Peyer's patch (tissue), 4 donors: ENCODE measurements at places on chromosomes 5 and 9.

DNA sequence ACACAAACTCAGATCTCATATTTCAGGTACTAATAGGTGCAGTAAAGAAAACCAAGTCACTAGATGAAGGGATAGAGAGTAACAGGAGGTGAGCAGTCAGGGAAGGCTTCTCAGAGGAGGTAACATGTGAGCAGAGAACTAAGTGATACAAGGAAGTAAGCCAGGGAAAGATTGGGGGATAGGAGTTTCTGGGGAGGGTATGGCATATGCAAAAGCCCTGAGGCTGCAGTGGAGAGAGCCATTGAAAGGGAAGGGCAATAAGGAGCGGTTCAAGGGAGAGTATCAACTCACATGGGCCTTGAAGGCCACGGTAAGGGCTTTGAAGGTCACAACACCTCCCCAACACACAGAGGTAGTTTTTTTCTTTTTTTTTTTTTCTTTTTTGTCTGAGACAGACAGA lies 6.9 kb downstream of the OLFML2A start:
- no peak for DNase-seq

DNA sequence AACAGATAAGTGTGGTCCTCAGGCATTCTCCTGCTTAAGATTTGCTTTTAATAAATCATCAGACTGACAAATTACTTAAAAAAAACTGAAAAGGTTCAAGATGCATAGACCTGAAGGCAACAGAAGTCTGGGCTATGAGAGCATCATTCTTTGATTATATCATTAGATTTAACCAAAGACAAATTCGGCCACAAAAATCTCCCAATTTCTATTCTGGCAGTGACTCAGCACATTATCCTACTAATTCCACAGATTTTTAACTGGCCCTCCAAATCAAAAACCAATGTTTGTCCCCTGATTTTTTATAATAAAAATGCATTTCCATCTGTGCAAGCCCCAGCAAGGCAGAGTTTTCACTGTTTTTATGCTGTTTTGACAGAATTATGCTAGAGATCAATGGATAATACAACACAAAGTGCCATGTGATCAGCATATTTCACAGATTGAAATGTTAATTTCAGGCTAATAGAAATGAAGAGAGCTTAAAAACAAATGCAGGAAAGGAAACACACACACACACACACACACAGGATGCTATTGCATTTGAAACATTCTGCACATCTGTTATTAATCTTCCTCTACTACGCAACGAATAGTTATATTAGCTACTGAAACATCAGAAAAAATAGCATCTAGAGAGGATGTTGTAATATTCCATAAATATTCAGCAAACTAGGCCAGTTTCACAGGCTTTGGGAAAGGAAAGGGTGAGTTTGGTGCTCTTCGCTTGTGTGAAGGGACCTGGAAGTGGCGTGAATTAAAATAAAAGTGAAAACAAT lies 177.6 kb upstream of the ST8SIA4 start:
- no peak for DNase-seq

DNA sequence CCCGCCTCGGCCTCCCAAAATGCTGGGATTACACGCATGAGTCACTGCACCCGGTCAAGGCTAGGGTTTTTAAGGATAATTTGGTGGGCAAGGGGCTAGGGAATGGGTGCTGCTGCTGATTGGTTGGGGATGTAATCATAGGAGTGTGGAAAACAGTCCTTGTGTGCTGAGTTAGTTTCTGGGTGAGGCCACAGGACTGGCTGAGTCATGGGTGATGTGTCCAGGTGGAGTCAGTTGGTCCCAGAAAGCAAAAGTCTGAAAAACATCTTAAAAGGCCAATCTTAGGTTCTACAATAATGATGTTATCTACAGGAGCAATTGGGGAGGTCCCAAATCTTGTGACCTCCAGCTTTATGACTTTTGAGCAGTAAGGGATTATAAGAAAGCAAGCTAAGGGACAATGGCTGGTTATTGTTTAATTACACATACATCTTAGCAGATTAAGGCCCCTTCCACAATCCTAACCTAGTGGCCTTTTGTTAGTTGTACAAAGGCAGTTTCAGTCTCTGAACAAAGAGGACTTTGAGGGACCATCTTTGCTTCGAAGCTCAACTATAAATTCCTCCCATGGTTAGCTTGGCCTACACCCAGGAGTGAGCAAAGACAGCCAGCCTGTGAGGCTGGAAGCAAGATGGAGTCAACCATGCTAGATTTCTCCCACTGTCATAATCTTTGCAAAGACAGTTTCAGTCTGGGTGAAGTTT lies 5.5 kb upstream of the AOPEP start:
- no peak for DNase-seq

DNA sequence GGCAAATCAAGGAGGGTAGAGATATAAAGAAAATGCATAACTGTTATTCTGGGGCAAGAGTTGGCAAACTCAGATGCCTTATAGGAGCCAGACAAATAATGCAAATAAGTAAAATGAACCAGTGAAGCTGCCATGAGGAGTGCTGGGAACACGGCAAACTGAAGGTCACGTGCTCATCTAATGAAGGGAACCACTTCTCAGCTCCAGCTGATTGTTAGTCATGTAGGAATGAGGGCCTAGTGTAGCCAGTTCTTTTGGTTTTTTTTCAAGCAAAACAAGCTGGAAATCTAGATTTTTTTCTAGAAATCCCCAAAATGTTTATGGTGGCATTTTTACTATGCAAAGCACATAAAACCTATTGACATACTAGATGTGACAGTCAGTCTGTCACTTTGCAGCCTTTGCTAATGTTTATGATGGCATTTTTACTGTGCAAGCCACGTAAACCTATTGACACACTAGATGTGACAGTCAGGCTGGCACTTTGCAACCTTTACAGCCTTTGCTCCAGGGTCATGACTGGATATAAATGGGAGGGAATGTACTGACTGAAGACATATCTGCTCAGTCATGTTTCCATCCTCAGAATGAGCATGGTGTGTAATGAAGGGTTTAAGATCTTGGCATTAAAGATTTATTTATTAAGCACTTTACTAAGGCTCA lies 39.4 kb downstream of the RUSC2 start:
- DNase-seq = no peak

GRCh38 chr5:33641744-33642505 lies 201.2 kb downstream of the TARS1 start:
- DNase-seq = no peak

DNA sequence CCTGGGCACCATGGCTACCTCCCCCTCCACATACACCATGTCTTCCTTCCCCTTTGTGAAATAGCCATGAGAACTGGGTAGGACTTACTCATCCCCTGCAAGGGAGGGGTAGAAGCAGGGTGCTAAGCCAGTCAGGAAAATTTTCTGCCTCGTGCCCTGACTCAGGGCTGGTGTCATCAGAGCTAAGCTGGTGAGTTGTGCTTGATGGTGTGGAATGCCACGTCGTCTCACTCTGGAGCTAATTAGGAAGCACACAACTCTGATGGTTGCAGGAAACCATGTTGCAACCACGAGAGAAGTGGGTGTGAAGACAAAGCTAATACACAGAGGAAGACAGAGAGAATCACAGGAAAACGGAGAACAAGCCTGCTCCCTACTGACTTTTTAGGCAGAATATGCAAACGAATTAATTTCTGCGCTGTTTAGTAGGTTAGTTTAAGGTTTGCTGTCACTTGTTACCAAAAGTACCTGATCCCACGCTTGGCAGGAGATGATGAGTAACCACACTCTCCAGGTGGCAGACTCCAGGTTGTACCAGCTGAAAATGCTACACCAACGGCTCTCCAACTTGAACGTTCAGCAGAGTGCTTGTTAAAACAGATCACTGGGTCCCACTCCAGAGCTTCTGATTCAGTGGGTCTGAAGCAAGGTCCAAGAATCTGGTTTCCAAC lies 54.5 kb downstream of the STK10 start:
- DNase-seq = peak; percentile 61

GRCh38 chr9:100555471-100555870 lies 22.4 kb upstream of the CAVIN4 start:
- no peak for DNase-seq

GRCh38 chr5:16909464-16909863 lies 26.6 kb downstream of the MYO10 start:
- no peak for DNase-seq

GRCh38 chr9:91836515-91836914 lies 113.5 kb downstream of the ROR2 start:
- DNase-seq = no peak

- DNase-seq = no peak
Measured at GRCh38 chr9:14030375-14031059, 283.4 kb downstream of the NFIB start.

- DNase-seq = peak; percentile 65
Measured at GRCh38 chr9:69971643-69972449, 71.8 kb upstream of the MAMDC2 start.

- DNase-seq = no peak
Measured at GRCh38 chr5:136079195-136079985, 50.6 kb downstream of the TGFBI start.

GRCh38 chr9:17795744-17796143 lies 216.9 kb downstream of the SH3GL2 start:
- no peak for DNase-seq

DNA sequence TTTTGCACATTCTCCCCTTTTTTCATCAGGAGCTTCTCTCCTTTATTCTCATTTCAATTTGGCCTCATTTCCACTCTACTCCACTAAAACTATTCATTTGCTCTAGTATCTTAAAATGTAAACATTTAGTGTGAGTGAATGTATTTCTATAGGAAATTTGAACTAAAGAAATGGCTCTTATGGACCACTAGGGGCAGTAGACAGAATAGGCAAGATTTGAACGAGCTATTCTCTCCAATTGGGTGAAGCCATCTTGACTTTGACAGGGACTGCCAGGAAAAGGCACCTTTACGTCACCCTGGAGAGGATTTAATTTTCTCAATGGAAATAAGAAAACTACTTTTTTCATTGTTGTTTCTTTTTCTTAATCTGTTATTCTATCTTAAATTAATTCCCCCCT lies 666.3 kb downstream of the DNAH5 start:
- no peak for DNase-seq

DNA sequence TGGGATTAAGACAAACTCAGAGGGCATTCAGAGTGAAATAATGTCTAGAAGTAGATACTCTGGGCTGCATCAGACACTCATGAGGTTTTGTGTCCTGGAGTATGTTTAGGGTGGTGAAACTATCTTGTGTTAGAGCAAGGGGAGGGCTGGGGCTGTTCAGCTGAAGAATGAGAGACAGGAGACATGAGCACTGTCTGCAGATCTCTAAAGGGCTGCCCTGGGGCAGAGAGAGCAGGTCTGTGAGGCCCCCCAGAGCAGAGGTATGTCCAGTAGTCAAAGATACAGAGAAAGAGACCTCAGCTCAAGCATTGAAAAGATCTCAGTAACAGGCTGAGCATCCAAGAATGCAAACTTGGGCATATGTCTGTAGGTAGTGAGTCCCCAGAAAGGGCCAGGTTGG lies 45.9 kb upstream of the SHB start:
- no peak for DNase-seq

DNA sequence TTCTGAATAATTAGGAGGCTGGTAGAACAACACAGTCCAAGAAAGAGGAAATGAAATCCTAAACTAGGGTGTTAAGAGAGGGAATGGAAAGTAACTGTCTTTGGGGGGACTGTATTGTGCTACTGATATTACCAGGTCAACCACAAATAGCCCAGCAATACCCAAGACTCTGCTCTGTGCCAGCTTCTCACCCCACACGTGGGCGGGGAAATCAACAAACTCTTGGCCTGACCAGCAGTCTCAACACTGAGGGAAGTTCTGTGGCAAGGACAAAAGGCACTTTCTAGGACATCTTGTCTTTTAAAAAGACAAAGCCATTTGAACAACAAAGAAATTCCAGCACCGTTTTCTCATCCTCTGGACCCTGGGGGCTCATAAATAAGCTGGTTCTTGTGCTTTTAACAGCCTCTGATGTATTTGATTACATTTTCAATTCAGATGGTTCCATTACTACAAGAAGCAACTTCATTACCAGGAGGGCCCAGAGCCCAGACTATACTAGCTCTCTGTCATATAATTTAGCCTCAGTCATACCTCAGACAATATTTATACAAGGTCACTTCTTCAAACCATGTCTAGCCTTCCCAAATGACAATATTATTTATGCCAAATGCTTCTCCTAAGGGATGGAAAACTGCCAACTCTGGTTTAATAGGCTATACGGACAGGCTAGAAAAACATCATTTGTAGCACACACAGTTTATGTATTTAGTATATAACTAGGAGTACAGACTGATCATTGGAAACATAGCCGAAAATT lies 297.8 kb downstream of the CWC27 start:
- DNase-seq = no peak

- DNase-seq = no peak
Measured at GRCh38 chr9:18330401-18331309, 143.3 kb upstream of the ADAMTSL1 start.

DNA sequence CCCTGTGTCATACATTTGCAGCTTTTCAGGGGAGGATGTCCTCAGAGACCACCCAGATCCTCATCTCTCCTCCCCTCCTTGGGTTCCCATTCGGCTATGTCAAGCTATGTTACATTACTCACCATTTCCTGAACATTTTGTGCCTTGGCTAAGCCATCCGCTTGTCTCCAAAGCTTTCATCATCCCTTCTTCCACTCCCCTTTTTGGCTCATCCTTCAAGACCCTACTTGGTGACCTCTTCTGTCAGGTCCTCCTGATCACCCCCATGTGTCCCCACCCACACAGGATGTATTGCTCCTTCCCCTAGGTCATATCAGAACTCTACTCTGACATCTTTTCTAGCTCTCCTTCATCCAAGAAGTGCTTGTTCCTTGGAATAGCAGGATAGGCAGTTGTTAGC lies 81.8 kb downstream of the BOD1 start:
- DNase-seq = no peak

GRCh38 chr5:59823420-59823819 lies 70.1 kb downstream of the PDE4D start:
- DNase-seq = no peak

GRCh38 chr5:10593531-10594181 lies 29.8 kb downstream of the ANKRD33B start:
- DNase-seq = no peak

DNA sequence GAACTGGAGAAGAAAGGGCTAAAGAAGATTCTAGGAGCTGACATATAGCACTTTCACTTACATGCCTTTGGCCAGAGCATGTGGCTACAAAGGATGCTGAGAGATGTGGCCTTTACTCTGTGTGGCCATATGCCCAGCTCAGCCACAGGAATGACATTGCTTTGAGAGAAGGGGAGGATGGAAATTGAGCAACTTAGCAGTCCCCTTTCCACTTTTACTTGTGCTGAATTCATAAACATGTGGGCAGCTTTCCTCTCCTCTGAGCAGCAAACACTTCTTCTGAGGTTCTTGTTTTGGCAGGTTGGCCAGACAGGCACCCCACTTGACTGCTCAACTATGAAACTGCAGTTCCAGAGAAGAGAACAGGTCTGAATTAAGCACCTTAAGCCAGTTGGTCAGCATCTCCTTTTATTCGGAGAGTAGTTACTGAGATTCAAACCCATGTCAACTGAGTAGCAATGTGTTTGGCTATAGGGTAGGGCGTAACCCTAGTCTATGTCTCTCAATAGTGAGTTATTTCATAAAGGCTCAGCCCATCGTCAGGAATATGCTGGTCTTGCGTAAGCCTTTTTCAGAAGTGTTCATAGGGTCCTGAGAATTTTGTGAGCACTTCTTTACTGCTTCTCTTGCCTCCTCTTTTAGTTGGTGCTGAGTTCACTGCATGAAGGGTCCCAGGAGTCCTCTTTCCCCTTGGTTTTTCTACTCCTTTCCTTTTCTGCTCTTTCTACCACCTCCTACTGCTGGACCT lies 134.5 kb downstream of the PALM2AKAP2 start:
- no peak for DNase-seq
